Esophagus (tissue), 2 donors: ENCODE measurements at places on chromosomes 4 and X. TPM values are rescaled to one million over a fixed set of nuclear protein-coding genes. Genes with fewer than 3 reads are reported as not detected.

VEGFC gene
- 1.3 TPM for polyA plus RNA-seq

UGT8 gene
- 1.3 TPM for polyA plus RNA-seq

METTL14 gene
- 7.2 TPM for polyA plus RNA-seq

MID1 gene
- polyA plus RNA-seq, result 4.6 TPM

CHRDL1 gene
- 3.8 TPM for polyA plus RNA-seq

ERCC6L gene
- 1.1 TPM for polyA plus RNA-seq

MAP3K15 gene
- polyA plus RNA-seq, result 0.04 TPM

PAGE5 gene
- not detected for polyA plus RNA-seq
